A549 treated with CORT108297 at 1 μM for 4 hours (cell line): ENCODE measurements at places on chromosomes 1 and 21. TPM values are rescaled to one million over a fixed set of nuclear protein-coding genes. Genes with fewer than 3 reads are reported as not detected.

RNF11 gene
- 22.3 to 33.1 TPM (median 27.0 TPM) in 5 replicates for total RNA-seq

HES2 gene
- total RNA-seq: 2.2 to 4.6 TPM (median 4.1 TPM) in 5 replicates

MTX1 gene
- 64.0 to 78.2 TPM (median 76.5 TPM) in 5 replicates for total RNA-seq

ARHGAP29 gene
- 12.7 to 17.4 TPM (median 14.5 TPM) in 5 replicates for total RNA-seq

KDF1 gene
- total RNA-seq: 0.07 to 0.08 TPM in 2 of 5 replicates, not detected in the others

MYBPHL gene
- 0.37 TPM in 1 of 5 replicates, not detected in the others for total RNA-seq

OR2T35 gene
- not detected in 5 replicates for total RNA-seq

TNFAIP8L2 gene
- not detected in 5 replicates for total RNA-seq

TFAP2E gene
- 0.46 to 0.83 TPM (median 0.81 TPM) in 5 replicates for total RNA-seq

ZYG11A gene
- 2.2 to 2.6 TPM (median 2.3 TPM) in 5 replicates for total RNA-seq

KCNJ15 gene
- 0.07 to 0.43 TPM (median 0.17 TPM) in 5 replicates for total RNA-seq

GBP7 gene
- not detected in 5 replicates for total RNA-seq

S100A7 gene
- total RNA-seq: not detected in 5 replicates

JAM2 gene
- total RNA-seq: 0.03 TPM in 1 of 5 replicates, not detected in the others

SDC3 gene
- 7.2 to 11.8 TPM (median 9.5 TPM) in 5 replicates for total RNA-seq

CYP4B1 gene
- not detected in 5 replicates for total RNA-seq

PADI6 gene
- total RNA-seq: not detected in 5 replicates

CFAP141 gene
- total RNA-seq: 0.29 TPM in 1 of 5 replicates, not detected in the others

C1orf198 gene
- total RNA-seq: 15.1 to 18.9 TPM (median 18.0 TPM) in 5 replicates

FCRL6 gene
- total RNA-seq: not detected in 5 replicates

TCHHL1 gene
- total RNA-seq: not detected in 5 replicates

OR2T29 gene
- total RNA-seq: not detected in 5 replicates

BCL2L15 gene
- total RNA-seq: 0.44 to 1.2 TPM (median 0.58 TPM) in 5 replicates

HAO2 gene
- not detected in 5 replicates for total RNA-seq

OR2L3 gene
- total RNA-seq: not detected in 5 replicates

UBXN10 gene
- total RNA-seq: not detected in 5 replicates

KRTAP7-1 gene
- total RNA-seq: not detected in 5 replicates

RAB29 gene
- total RNA-seq: 11.6 to 13.2 TPM (median 12.1 TPM) in 5 replicates

NPPB gene
- 0.47 TPM in 1 of 5 replicates, not detected in the others for total RNA-seq

OR2L5 gene
- total RNA-seq: not detected in 5 replicates

CYP4A11 gene
- not detected in 5 replicates for total RNA-seq

S100PBP gene
- 14.0 to 15.8 TPM (median 15.3 TPM) in 5 replicates for total RNA-seq

FMN2 gene
- total RNA-seq: 5.0 to 6.5 TPM (median 5.6 TPM) in 5 replicates

GPR157 gene
- 2.9 to 8.1 TPM (median 6.1 TPM) in 5 replicates for total RNA-seq

KCNA3 gene
- not detected in 5 replicates for total RNA-seq

SCAF4 gene
- total RNA-seq: 17.2 to 20.2 TPM (median 18.2 TPM) in 5 replicates

TMCC2 gene
- 2.4 to 2.8 TPM (median 2.6 TPM) in 5 replicates for total RNA-seq
